Right lung (tissue), 10 donors: ENCODE measurements at places on chromosomes 7 and 10.

DNA sequence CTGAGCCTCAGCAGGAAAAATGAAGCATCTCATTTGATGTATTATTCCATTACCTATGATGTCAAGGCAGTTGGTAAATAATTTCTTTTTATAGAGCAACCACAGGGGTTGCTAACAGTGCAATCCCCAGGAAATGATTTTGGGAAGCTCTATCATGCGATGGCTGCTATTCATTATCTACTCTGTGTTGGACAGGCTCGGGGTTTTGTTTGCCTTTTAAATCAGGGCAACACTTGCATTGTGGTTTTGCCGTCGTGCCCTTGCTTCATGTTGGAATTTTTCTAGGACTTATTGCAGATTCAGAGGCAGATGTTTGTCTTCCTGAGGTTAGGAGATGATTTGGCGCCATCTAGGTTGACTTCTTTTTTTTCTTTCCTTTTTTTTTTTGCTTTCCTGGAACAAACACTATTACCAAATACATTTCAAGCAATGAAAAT, 128.4 kb downstream of the BICC1 start:
- no peak for DNase-seq

DNA sequence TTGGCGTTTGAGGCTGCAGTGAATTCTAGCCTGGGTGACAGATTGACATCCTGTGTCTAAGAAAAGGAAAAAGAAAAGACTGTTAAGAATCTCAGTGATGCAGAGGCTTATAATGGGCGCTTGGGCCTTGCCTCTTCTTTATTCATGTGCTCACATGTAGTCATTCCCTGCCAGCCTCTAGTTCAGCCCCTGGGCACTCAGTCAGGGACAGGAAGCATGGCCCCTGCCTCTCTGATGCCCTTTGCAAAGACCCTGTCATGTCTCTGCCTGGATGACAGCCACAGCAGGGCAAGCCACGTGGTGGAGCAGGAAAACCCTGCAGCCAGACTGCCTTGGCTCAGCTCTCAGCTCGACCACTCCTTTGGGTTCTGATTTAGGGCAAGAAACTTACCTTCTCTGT, 368.9 kb downstream of the RPS24 start:
- DNase-seq = no peak

DNA sequence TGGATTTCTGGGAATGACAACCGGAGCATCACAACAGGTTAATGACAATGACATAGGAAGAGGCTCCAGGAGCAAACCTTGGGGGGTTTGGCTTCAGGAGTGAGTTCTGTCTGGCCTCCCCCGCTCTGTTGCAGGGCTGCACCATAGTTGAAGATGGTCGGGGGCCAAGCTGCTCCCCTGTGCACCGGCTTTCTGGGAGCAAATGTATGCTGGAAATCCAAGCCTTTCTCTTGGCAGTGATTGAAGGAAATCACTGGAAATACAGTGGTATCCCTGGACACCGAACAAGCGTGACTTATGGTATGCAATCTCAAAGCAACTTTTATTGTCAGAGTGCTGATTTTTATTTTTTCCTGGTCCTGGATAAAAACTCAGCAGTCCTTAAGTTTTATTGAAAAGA, 251.9 kb upstream of the ZNF32 start:
- no peak for DNase-seq

GRCh38 chr10:132418527-132419416, 21.8 kb downstream of the PWWP2B start:
- peak; percentile 68 for DNase-seq

DNA sequence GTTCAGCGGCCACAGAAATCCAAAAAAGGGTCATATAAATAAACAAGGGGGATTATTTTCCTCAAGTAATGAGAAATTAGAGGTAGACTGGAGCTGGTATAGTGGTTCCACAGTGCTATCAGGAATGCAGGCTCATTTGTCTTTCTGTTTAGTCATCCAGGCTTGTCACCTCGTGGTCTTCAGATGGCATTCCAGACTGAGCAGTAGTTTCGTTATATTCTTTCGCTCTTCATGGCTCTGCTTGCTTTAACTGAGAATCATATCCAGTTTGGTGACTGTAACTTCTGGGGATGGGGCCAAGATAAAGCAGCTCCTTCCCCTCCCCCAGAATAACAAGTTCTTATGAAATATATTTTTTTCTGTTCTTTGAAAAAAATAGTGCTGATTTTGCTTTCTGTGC, 9.5 kb downstream of the ANKIB1 start:
- no peak for DNase-seq

DNA sequence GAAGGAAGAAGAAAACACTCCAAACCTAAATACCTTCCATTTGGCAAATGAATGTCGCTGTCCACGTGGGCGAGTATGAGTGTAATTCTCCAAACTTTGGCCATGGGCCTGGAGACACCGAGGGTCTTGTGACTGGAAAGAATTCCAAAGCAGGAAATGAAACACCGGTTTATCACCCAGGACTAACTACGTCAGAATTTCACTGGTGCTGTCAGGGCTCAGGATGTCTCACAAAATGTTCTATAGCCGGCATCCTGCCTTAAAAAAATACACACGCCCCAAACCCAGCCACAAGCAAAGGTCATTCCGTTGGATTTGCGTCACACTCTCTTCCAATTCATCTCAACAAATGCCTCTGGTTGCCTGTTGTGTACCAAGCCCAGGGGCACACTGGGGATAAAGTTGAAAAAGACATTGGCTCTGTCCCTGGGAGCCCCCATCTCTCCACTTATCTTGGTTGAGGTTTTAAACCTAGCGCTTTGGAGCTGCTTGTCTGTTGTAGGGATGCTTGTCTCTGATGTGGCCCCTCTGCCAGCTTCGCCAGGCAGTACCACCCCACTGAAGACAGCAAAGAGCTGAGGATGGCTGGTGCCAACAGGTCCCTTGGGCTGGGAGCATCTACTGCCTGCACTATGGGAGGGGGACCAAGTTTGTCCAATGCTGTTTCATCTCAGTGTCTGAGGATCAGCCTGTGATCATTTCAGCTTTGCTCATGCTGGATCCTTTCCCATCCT, 31.2 kb downstream of the GSTO2 start:
- peak; percentile 40 for DNase-seq

DNA sequence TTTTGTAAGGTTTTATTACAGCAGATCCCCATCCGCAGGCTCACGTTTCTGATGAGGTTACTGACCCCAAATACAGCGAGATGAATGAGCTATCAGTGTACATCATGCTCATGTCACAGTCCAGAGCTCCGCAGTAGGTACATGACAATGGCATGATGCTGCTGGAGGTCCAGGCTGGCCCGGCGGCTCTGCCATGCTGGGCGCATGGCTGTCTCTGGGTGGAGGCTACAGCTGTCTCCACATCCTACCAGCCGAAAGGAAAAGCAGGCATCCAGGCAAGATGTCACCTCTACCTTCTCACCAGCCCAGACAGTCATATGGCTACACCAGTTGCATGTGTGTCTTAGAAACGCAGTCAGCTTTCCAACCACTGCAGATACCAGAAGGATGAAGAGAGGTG, 90.9 kb upstream of the RNF32 start:
- no peak for DNase-seq

- no peak for DNase-seq
Measured at GRCh38 chr10:95284807-95285206, 6.0 kb downstream of the PDLIM1 start.

DNA sequence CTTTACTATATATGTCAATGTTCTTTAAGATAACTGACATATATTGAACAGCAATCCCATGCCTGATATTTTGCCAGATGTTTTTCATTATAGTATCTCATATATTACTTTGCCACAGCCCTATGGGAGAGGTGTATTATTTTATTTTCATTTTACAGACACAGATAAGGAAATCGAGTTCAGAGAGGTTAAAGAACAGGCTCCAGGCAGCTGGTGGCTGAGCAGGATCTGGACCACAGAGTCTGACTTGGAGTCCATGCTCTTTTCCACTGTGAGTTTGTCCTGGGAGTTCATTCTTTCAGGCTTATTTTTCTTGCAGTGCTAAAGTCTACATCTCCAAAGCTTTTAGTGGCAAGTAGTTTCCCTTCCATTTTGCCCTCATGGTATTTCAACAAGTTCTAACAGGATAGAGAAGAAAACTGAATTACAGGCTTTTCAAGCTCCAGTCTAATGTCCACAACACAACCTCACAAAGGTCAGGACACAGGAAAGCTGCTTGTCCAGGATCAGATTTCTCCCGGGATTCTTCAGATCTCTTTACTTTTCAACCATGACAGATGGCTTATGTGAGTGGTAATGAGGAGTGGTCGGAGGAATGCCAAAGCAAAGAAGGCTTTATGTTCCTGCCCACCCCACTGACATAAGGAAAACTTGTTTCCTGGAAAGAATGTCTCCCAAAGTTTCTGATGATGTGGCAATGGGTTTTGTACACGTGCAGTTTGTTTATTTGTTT, 13.1 kb upstream of the SLC35B4 start:
- DNase-seq = no peak

DNA sequence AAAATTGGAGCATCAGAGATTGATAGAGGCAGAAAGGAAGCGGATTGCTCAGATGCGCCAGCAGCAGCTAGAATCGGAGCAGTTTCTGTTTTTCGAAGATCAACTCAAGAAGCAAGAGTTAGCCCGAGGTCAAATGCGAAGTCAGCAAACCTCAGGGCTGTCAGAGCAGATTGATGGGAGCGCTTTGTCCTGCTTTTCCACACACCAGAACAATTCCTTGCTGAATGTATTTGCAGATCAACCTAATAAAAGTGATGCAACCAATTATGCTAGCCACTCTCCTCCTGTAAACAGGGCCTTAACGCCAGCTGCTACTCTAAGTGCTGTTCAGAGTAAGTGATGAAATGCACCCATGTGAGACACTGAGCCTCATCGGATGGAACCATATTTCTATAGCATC, 33.1 kb downstream of the STAMBPL1 start:
- DNase-seq = no peak

DNA sequence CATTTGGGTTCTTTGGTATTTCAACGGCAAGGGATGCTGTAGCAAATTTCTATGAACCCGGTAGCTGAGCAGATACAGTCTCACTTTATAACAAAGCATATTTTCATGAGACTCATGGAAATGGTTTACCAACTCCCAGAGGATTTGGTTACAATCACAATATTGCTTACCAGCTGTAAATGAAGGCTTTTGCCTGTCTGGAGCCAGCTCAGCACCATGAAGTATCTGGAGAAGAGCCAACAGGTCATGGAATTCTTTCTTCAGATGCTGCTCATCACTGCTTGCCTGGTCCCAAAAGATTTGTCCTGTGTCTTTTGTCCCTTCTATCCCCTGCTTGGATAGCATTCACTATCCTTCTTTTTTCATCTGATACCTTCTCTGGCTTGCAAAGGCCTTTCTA, 316.9 kb upstream of the PHYHIPL start:
- no peak for DNase-seq

- no peak for DNase-seq
Measured at GRCh38 chr10:111984057-111984456, 199.5 kb downstream of the GPAM start.

DNA sequence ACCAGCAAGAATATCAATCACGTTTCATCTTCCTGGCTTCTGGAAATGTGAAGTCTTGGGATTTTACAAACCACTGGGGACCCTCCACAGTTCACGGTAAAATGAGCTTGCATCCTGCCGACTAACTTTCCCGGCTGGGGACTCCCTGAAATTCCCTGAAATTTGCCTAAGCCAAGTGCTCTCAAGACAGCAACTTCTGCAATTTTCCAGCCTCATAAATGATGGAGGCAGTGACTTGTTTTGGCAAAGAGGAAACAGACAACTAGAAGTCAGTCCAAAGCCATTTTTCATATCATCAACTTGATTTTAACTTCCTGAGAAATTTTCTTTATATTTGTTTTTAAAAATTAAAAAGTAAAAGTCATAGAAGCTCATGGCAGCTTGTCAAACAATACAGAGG, 212.3 kb downstream of the FANK1 start:
- no peak for DNase-seq

DNA sequence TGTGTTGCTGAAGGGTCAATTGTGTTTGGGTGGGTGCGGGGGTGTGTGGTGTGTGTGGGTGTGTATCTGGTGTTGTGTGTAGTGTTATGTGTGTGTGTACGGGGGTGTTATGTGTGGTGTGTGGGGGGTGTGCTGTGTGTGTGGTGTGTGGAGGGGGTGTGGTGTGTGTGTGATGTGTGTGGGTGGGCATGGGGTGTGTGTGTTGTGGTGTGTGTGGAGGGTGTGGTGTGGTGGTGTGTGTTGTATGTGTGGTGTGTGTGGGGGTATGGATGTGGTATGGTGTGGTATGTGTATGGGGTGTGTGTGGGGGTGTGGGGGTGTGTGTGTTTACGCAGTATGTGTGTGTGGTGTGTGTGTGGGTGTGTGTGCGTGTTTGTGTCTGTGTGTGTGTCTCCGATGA, 110.8 kb downstream of the ZNF22 start:
- no peak for DNase-seq

- DNase-seq = no peak
Measured at GRCh38 chr10:3813986-3814837, 29.2 kb upstream of the KLF6 start.

DNA sequence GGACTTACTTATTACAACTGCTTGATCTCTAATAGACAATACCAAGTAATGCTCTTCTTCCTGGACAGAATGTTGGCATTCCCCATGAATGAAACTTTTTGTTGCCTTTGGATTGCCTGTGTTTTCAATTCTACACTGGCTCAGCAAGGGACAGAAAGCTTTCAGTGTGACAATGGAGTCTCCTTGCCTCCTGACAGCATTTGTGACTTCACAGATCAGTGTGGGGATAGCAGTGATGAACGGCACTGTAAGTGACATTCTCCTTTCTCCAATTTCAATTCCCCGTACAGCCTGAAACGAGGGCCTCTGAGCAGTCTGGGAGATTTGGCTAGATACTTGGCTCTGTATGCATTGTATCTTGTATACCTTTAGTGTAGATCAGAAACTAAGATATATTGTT, 290 bp downstream of the MALRD1 start:
- DNase-seq = no peak

GRCh38 chr10:117132751-117133231, 5.3 kb downstream of the VAX1 start:
- no peak for DNase-seq

DNA sequence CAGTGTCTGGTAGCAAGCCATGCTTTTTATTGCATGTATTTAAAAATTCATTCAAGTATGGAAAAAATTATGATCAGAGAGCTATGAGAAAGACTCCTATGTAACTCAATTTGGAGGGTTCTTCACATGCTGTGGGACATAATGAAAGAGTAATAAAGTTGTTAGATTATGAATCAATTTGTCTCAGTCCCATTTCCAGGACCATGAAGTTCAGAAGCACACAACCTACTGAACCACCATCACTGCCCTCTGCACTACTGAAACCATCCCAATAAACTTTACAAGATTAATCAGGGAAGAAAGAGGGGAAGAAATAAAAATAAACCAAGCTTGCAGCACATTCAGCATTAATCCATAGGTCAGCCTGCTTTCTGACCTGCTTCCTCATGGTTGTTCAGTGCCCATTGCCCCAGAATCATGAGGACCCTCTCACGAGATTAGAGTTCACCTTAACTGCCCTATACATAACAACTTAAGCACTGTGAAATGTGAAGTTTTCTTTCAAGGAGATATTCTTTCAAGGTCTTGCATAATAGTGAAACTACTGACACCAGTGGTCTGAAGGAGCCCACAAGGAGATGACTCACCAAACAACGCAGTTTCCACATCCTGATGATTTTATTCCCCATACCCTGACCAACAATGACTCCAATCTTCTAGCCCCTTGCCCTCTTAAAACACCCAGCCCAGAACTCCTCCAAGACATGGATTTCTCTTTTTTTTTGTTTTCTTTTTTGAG, 171.5 kb upstream of the ADCY1 start:
- no peak for DNase-seq

- DNase-seq = no peak
Measured at GRCh38 chr7:112199035-112199655, 7.1 kb downstream of the DOCK4 start.

GRCh38 chr10:30819341-30820181, 190.0 kb upstream of the LYZL2 start:
- DNase-seq = no peak

- no peak for DNase-seq
Measured at GRCh38 chr7:1663223-1663622, 6.9 kb upstream of the ELFN1 start.
